ENCODE measurements at places on chromosomes 7 and 10.

- DNase-seq = no peak
Measured at GRCh38 chr10:34075254-34075926, 739.7 kb downstream of the PARD3 start.

DNA sequence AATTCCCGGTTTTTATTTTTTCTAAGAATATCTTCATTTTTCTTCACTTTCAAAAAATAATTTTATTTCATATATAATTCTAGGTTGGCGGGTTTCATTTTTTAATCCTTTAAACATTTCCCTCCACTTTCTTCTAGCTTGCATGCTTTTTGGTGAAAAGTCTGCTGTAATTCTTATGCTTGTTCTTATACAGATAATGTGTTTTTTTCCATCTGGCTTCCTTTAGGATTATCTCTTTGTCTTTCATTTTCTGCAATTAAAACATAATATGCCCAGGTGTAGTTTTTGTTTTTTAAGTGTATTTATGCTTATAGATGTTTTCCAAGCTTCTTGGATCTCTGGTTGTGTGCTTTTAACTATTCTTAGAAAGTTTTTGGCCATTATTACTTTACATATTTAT is 341.3 kb upstream of the SEMA3C start:
- DNase-seq = no peak

GRCh38 chr7:143514995-143515735 is 37.5 kb downstream of the TAS2R41 start:
- peak; percentile 30 for DNase-seq

GRCh38 chr10:80196950-80197315 is 8.4 kb downstream of the ANXA11 start:
- DNase-seq = no peak

GRCh38 chr7:92115821-92116220 is 18.5 kb downstream of the CYP51A1 start:
- DNase-seq = no peak

GRCh38 chr7:94571816-94572215 is 62.2 kb downstream of the CASD1 start:
- DNase-seq = no peak

GRCh38 chr7:44046321-44047061 is 2.0 kb downstream of the DBNL start:
- DNase-seq = no peak

DNA sequence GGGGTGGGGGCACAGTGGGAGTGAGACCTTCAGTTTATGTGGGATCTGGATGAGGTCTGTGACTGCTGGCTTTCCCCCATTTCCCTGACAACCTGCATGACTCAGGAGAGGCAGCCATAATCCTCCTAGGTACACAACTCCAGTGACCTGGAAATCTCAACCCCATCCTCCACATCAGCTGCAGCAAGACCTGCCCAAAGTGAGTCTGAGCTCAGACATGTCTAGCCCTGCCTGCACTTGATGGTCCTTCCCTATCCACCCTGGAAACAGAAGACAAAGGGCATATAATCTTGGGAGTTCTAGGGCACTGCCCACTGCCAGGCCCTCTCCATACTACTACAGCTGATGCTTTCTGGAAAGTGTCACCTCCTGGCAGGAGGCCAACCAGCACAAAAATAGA is 75.6 kb downstream of the GRM8 start:
- no peak for DNase-seq

DNA sequence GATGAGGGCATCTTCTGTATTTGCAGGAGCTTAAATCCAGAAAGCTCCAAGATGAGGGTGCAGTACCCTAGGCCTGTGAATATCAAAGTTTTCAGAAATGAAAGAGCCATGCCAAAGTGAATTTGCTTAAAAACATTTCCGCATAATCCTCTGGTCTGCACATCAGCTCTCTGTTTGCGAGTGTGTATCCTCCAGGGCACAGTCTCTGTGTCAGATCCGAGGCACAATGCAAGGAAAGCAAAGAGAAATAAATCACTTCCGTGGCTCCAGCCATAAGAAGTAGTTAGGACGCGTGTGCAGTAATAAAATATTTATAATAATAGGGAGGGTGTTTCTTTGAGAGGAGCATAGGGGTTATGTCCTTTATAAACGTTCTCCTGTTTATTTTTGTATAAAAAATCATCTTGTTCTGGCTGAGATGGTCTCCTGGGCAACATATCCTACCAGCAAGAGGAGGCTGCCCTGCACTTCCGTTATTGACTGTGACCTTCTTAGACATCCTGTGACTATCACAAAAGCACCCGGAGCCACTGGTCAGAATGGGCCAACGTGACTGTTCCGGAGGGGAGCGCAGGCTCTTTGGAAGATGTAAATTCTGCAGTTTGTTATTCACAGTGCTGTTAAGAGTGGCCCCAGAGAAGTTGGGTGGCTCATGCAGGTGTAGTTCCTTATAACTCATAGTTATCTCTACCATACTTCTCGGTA is 667.6 kb upstream of the FOXK1 start:
- no peak for DNase-seq

DNA sequence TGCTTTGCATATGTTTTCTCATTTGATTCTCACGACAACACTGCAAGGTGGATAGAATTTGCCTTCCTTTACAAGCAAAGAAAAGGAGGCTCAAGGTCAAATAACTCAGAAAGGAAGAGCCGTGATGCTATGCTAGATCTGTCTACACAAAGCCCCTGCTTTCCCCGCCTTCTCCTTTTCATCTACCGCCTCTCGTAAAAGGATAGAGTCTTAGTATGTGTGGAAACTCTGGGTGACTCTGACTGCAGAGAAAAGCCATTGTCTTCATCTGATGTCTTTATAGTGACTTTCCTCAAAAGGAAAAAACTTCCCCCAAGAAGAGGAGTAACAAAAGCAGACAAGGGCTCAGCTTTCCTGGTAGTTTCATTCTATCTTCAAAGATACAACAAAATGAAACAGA is 292.7 kb downstream of the ACTR3B start:
- no peak for DNase-seq

- DNase-seq = no peak
Measured at GRCh38 chr7:5872326-5872725, 8.3 kb upstream of the OCM start.

- DNase-seq = no peak
Measured at GRCh38 chr10:124087672-124088634, 5.4 kb downstream of the CHST15 start.

- DNase-seq = no peak
Measured at GRCh38 chr10:88318803-88319202, 264.3 kb downstream of the RNLS start.

DNA sequence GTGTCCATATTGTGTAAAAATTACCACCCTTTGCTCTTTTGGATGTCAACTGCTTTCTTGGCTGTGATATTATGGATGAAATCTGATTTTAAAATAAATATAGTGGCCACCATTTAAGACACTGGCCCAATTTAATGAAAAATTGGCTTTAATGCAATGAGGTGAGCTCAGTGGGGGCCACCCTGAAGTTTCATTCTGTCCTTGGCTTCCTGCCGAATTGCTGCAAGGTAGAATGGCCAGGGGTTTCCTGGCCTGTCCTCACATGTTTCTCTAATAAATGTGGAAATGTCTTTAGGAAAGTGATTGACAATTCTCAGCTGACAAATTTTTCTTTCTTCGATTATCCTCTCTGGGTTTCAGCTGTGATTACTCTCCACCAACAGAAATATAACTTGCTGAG is 36.0 kb downstream of the DYNC1I1 start:
- no peak for DNase-seq

- DNase-seq = no peak
Measured at GRCh38 chr7:102154425-102154824, 132.2 kb upstream of the SH2B2 start.

GRCh38 chr7:46786221-46786954 is 795.5 kb downstream of the TNS3 start:
- DNase-seq = no peak

DNA sequence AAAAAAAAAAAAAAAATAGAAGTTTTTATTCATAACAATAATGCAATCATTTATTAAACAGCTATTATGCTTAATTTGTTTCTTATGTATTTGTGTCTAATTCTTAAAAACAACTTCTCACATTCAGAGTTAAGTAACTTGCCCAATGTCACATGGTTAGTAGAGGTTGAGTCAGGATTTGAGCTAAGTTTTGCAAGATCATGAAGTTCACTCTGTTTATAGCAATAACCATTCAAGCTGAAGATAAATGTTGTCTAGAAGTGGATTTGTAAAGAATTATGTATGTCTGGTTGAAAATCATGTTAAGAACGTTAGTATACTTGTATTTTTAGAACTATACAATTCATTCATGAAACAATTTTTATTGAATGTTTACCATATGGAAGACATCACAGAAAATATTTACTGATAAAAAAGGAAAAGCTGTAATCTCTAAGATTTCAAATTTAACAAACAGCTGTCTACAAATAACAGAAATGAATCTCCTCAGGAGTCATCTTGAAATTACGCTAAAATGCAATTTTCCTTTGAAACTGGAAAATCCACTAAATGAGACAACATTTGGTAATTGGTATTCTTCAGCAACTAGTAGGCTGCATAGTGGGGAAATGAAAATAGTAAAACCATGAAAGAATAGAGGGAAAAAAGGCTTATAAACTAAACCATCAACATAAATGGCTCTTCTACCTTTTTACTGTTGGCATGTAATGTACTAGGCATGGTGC is 70.5 kb upstream of the AHR start:
- DNase-seq = no peak

DNA sequence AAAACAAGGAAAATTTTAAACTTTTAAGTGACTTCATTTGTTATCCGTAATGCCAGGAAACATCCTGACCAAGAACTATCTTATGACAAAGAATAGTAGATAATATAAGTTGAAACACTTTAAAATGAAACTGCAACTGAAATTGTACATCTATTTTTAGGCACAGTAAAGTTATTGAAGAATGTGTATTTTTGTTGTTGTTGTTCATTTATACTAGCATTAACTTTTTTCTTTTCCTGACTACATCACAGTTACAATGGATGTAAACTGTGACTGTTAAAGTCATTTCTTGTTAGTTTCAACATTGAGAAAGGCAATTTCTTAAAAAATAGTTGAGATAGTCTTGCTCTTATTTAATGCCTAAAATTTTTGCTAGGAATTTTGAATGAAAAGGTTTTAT is 2.6 kb downstream of the CPED1 start:
- DNase-seq = no peak

- no peak for DNase-seq
Measured at GRCh38 chr10:104819731-104820130, 178.6 kb downstream of the SORCS3 start.

- DNase-seq = no peak
Measured at GRCh38 chr7:77293046-77293445, 93.4 kb upstream of the FGL2 start.

DNA sequence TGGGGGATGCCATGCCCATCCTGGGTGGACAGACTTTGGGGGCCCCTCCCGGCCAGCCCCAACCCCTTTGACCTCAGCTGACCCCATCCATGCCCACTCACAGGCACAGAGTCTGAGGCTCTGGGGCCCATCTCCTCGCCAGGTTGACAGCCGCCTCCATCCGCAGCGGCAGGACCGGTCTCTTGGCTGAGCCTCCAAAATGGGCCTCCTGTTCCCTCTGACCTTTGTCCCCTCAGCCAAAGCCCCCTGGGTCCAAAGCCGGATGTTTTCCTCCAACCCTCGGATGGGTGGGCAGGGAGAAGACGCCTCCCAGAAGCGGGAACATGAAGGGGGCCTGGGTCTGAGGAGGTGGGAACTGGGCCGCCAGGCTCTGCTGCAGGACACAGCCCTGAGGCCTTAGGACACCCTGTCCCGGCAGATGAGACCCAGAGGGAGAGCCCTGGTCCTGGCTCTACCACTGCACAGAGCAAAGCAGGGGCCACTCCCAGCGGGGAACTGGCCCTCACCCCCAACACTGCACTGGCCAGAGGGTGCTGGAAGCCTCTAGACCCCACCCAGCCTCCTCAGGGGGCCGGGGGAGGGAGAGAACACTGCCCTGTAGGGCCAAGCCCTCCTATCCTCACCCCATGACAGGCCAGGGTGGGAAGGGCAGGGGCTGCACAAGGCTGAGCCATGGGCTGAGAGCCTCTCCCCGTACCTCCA is 12.6 kb downstream of the PDGFA start:
- DNase-seq = peak; percentile 27

DNA sequence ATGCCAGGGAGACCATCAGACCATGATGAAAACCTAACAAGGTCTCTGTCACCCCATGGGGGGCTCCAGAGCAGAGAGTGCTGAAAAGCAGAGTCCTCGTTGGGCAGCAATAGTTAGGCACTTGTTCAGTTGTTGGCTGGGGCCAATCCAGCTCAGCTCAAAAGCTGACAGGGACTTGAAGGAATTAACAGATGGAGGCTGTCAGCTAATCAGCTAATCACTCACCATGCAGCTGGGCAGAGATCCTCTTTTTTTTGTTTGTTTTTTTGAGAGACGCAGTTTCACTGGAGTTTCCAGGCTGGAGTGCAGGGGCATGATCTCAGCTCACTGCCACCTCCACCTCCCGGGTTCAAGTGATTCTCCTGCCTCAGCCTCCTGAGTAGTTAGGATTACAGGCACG is 18.1 kb downstream of the CEP55 start:
- DNase-seq = no peak

DNA sequence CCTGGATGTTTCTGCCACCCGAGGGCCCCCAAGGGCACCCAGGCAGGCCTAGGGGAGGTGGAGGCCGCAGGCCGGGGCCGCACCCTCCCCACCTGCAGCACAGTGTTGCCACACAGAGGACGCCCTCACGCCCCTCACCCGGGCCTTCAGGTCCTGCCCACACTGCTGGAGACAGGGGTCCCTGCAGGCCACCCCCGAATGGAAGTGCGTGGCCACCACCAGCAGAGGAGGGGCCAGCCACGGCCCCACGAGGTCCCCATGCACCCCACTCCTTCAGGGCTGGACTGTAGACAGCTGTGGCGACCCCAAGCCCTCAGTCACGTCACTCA is 35.4 kb downstream of the ADAP1 start:
- DNase-seq = no peak
